Stimulated activated CD8-positive, alpha-beta memory T cell treated with anti-CD3 and anti-CD28 coated beads, Interleukin-4, amount 100 ng/mL, for 1 hour (primary cell): ENCODE measurements at places on chromosomes 2 and 18.

DNA sequence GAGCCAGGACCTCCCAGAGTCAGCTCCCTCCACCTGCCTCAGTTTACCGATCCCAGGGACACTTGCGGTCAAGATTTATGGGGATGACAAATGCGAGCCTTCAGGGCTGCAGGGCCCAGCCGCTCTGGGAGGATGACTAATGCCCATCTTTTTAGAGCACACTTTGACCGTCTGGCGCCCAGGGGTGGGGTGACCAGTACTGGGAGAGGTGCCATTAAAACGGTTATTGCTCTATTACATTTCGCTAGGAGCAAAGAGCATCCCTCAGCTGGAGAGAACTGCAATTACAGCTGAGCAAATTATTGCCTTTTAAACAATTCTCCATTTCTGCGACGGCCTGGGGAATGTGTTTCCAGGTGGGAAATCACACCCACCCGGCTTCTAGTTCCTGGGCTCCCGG lies 42.6 kb upstream of the HPCAL1 start:
- no peak for DNase-seq

GRCh38 chr2:3154146-3154545 lies 223.5 kb downstream of the EIPR1 start:
- DNase-seq: no peak

DNA sequence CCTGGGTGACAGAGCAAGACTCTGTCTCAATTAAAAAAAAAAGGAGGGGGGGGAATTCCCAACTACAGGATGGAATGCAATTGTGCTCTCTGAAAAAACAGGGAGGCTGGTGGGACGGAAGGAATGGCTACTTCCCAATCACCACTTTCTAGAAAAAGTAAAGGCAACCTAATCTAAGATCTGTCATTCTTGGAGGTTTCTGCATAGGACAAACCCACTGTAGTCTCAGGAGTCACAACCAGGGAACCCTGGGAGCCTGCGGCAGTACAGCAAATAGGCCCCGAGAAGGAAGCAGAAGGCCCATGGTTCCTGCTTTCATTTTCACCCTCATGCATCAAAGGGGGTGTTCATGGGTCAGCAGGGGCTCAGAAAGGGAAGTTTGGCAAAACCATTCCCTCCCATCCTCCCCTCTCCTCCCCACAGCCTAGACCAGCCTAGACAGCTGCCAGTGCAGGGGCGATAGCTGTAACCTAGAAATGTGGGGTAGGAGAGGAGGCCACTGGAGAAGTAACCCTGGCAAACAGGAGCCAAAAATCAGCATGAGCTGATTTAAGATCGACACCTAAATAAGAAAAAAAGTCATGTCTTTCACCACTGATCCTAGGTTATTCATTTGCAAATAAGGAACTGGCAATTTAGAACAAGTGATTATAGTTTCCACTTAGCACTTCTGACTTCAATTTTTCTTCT lies 48.0 kb downstream of the TRABD2A start:
- no peak for DNase-seq

GRCh38 chr18:70418546-70419311 lies 129.9 kb downstream of the SOCS6 start:
- no peak for DNase-seq

- no peak for DNase-seq
Measured at GRCh38 chr18:58531236-58531635, 97.7 kb downstream of the ALPK2 start.

- DNase-seq: no peak
Measured at GRCh38 chr2:137348301-137348700, 583.0 kb downstream of the THSD7B start.

DNA sequence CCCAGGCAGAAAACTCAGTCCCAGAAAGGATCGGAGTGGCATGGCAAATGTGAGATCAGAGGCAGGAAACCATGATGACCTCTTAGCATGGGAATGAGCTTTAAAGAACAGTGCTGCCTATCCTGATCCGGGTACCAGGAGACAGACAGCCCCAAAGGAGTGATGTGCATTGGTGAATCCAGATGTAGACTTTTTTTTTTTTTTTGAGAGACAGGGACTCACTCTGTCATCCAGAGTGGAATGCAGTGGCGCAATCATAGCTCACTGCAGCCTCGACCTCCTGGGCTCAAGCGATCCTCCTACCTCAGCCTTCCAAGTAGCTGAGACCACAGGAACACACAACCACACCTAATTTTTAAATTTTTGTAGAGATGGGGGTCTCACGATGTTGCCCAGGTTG lies 122.7 kb downstream of the VAPA start:
- no peak for DNase-seq

- no peak for DNase-seq
Measured at GRCh38 chr2:177204417-177204816, 8.2 kb upstream of the HNRNPA3 start.

DNA sequence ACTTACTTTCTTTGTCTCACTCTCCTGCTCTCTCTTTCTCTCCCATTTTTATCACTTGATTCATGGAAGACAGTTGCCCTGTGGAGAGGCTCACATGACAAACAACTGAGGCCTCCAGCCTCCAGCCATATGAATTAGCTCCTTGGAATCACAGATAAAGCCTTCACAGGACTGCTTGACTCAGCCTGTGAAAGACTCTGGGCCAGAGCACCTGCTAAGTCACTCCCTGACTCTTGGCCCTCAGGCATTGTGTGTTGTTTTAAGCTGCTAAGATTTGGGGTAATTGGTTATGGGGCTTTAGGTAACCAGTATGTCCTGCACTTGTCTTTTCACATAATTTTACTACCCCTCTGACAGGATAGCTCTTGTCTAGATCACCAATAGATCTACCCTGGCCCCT lies 334.9 kb downstream of the SOX11 start:
- no peak for DNase-seq

- no peak for DNase-seq
Measured at GRCh38 chr2:94995553-94996304, 29.8 kb upstream of the MAL start.

GRCh38 chr2:226995625-226996041 lies 159.8 kb downstream of the RHBDD1 start:
- no peak for DNase-seq

DNA sequence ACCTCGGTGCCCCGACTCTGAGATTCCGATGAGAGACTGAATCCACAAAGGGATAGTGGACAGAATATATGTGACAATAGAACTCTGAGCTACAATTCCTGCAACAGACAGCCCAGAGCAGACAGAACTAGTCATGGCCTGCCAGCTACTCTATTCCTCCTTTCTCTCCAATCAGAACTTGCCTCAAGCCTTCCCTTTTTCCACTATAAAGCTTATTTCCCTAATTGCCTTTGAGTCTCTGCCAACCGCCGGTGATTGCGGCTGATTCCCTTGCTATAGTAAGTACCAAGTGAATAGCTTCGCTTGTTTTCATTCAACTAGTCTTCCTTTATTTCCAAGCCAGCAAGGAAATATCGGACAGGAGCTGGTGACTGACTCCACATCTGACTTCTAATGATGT lies 96.8 kb downstream of the DSC3 start:
- DNase-seq: no peak

GRCh38 chr2:77521931-77522470 lies at the start of gene LRRTM4:
Gene LRRTM4 (minus strand): TSS chr2:77522376.
- DNase-seq: no peak

GRCh38 chr2:237566401-237567235 lies at the start of gene PRLH:
Gene PRLH (plus strand): TSS chr2:237566574. CDS start chr2:237566574, 0 bp downstream.
- no peak for DNase-seq

GRCh38 chr2:22944143-22944542 lies 440.8 kb upstream of the KLHL29 start:
- no peak for DNase-seq

- no peak for DNase-seq
Measured at GRCh38 chr2:240819858-240820606, at the start of gene KIF1A. Gene KIF1A (minus strand): TSS chr2:240820219. CDS start chr2:240797752, 22,467 bp downstream.

- DNase-seq: no peak
Measured at GRCh38 chr2:2892892-2893291, 484.7 kb downstream of the EIPR1 start.

DNA sequence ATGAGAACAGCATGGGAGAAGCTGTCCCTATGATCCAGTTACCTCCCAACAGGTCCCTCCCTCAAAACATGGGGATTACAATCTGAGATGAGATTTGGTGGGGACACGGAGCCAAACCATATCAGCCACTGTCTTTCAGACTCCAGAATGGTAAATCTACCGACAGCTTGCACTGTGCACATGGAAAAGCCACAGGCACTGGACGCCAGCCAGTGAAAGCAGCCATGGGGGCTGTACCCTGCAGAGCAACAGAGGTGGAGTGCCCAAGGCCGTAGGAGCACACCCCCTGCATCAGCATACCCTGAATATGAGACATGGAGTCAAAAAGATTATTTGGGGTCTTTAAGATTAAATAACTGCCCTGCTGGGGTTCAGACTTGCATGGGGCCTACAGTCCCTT lies 218.4 kb downstream of the PDE1A start:
- no peak for DNase-seq

- no peak for DNase-seq
Measured at GRCh38 chr2:198084156-198084555, 279.8 kb downstream of the PLCL1 start.

GRCh38 chr18:9949315-9949714 lies 35.5 kb downstream of the VAPA start:
- no peak for DNase-seq

DNA sequence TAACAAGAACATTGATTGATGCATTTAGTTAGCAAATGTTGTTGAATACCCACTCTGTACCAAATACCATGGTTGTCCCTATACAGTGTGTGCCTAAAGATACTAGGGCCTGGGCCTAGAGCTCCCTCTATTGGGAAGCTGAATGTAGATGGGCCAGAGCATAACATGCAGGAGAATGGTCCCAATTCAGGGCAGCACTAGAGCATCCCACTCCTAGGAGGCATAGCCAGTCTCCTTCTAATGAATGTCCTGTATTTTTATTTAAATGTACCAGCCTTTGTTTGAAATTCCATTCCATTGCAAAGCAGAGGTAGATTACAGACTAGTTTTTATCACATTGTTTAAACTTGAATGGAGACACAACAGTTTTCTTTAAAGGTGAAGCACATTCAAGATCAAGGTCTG lies 90.6 kb downstream of the FEZ2 start:
- no peak for DNase-seq

- no peak for DNase-seq
Measured at GRCh38 chr2:172403881-172404468, 23.4 kb upstream of the ITGA6 start.

- DNase-seq: no peak
Measured at GRCh38 chr2:222025881-222026271, 272.9 kb downstream of the PAX3 start.

GRCh38 chr2:18009891-18010290 lies 131.4 kb downstream of the KCNS3 start:
- DNase-seq: no peak

DNA sequence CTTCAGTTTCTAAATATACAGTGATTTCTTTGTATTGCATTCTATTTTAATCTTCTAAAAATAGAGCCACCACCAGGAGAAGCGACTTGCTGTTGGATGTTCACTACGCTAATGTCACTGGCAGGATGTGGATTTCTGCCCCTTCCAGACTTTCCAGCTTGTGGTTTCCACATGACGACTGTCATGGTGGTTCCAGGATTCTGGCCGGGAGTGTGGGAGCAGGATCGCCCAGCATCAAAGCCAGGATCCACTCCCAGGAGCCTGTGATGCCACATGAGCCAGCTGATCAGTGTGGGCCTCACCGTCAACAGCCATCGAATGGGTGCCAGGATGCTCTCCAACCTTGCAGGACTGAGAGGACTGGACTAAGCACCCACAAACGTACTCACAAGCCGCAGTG lies 148.8 kb downstream of the HDAC4 start:
- no peak for DNase-seq

DNA sequence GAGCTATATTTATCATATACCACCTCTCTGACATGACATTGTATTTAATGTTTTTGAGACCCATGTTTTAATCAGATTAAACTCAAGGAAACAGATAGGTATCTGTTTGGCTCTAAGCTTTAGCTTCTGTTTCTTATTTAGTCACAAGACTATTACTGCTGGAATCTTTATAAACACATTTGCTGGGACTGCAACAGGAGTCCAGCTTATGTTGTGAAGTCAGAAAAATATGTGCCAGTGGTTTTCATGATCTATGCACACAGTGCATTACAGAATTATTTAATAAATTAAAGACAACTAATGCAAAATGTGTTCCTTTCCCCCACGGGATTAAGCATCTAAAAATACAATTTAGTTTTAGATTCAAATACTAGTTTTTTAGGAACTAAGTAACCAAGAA lies 338.9 kb downstream of the ZEB2 start:
- DNase-seq: no peak

- DNase-seq: no peak
Measured at GRCh38 chr2:171763602-171764001, 76.3 kb downstream of the DYNC1I2 start.

- DNase-seq: no peak
Measured at GRCh38 chr2:232901736-232902578, 31.9 kb downstream of the SNORC start.

DNA sequence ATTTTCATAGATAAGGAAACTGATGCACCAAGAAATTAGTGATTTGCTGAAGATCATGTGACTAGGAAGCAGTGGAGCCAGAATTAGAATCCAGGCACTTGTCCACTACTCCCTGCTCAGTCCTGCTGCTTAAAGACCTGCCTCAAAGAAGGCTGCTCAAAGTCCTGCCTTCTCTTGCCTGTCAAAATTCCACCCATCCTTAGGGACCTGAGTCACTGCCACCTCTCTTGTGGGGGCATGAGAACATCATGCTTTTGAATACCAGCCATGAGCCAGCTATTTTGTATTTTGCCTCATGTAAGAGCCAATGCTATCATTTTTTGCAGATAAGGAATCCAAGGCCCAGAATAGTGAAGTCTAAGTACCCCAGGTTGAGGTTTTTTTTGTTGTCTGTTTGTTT lies 47.1 kb downstream of the DDX1 start:
- no peak for DNase-seq

DNA sequence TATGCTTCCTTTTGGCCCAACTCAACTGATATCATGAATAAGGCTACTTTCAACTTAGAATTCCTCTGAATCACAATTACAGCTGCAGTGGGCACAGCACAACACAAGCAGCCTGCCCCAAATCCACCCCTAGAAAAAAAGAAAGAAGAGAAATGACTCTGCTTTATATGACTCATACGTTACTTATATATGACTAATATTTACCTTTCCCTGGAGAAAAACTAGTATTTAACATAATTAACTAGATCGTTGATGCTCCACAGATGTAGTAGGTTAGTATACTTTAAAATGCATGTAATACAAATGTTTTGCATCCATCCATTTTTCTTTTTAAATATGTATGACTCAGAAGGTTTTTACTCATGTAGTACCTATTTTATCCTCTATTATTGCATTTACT lies 133.3 kb upstream of the UNC80 start:
- DNase-seq: no peak
